Forelimb muscle (tissue), 1 donor: ENCODE measurements at places on chromosomes 13 and 19. TPM values are rescaled to one million over a fixed set of nuclear protein-coding genes. Genes with fewer than 3 reads are reported as not detected.

GRCh38 chr13:29532821-29533220 lies 62.7 kb downstream of the SLC7A1 start:
- no peak for DNase-seq

DNA sequence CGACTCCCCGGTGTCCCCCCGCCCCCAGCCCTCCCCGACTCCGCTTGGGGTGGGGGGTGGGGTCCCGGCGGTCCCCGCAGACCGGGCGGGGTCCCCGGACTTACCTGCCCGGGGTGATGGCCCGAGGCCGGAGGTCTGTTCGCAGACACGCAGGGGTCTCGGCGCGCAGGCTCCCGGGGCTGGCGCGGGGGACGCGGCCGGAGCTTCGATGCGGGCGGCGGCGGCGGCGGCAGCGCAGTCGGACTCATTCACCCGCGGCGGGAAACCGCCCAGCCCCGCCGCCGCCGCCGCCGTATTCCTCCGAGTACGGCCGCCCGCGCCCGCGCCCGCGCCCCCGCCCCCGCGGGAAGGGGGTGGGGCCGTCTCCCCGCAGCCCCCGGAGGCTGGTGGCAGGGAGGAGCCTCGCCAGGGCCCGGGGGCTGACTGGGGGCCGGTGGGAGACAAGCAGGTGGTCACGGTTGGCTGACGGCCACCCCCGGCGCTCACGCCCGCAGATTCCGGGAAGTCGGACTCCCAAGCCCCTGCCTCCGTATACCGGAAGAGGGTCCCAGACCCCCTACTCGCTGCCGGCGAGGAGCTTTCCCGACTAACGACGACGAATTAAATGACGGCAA lies at the start of gene C2CD4C:
Gene C2CD4C (minus strand): TSS at position 246 of the 614 bp plus-strand sequence. CDS start 786 bp downstream, outside the sequence.
- no peak for DNase-seq

DNA sequence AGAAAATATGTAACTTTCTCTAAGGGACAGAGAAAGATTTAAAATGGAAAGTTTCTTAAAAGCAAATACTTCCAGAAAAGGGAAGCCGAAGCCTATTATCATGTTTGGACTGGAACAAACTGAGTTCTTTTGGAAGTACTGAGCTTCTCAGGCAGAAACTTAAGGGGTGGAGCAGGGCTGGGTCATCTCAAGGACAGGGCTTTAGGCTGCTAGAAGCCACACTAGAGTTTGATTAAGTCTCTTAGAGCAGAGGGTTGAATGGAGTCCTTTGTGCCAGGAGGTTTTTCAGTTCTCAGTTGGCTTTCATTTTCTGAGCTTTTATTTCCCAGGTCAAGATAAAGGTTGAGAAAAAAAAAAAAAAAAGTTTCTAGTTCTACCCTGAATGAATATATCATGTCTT lies 432.7 kb downstream of the SLITRK5 start:
- DNase-seq: no peak

GRCh38 chr19:51729781-51730180 lies 6.0 kb upstream of the HAS1 start:
- no peak for DNase-seq

DNA sequence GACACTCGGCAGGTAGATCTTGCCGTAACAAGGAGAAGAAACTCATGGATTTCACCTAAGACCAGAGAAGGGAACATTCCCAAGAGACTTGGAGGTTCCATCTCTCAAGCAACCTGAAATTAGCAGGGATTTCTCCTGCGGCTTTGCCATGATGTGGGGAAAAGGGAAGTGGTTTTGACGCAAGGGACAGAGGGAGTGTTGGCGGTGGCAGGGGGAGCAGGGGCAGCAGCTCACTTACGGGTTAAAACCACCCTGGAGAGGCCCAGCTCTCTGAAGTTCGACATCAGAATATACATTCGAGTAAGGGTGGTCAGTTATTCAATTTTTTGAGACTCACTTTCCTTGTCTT lies 76.1 kb upstream of the POMP start:
- no peak for DNase-seq

- no peak for DNase-seq
Observed at GRCh38 chr13:100608906-100609305, 20.3 kb upstream of the GGACT start.

DNA sequence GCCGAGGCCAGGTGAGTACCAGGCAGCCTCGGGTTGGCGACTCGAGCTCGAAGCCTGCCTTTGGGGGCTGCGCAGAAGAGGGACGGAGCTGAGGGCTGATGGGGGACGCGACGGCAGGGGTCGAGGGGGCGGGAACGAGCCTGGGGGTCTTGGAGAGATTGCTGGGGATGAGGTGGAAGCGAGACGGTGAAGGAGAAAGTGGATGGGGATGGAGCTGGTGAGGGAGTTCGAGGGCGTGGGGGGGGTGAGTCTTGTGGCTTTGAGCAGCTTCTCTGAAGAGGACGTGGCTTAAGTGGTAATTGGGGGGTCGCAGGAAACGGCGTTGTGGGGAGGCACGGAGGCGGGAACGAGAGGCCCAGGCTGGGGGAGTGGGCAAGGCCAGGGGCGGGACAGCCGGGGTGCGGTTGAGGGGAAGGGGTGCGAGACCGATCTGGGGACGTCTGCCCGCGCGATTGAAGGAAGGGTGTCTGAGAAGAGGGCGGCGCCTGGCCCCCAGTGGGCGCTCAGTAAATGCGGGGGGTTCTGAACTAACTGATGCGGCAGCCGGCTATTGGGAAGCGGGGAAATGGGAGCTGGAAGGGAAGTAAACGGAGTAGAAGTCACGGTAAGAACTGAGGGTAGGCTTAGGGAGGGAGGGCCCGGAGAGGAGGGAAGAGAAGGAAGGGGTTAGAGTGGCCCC lies 426 bp downstream of the MYO9B start:
- no peak for DNase-seq

DNA sequence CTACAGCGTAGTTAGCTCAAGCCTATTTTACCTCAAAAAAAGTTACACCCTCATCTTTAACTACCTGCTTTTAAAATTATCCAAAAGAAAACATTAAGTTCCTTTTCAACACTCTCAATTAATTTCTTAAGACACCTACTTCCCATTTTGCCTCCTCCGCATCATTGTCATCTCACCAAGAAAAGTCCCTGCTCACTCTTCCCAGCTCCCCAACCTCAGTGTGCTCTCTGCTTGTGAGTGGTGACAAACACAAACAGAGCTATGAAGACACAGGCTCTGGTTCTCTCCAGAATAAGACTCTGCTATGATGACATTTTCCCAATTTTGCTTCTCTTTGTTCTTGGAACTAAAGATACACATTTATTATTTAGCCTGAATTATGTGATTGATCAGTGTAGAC lies 385.1 kb upstream of the HTR2A start:
- no peak for DNase-seq

DNA sequence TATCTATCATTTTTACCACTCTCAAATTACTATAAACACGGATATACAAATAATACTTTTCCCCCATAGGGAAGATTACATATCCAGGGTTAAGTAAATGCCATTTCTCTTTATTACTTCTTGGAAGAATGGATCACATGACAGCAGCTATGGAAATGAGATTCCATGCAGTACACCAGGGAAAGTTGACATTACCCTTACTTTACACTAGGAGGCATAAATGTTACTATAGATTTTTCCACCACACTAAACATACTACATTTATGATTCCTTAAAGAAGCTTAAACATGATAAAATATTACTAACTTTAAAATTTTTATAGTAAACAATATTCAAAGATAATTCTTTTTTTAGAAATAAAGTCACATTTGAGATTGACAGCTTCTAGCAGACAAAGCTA lies 611.4 kb downstream of the PCDH9 start:
- DNase-seq: peak; percentile 16

GRCh38 chr19:40702337-40703012 lies 12.0 kb upstream of the NUMBL start:
- no peak for DNase-seq

- no peak for DNase-seq
Observed at GRCh38 chr19:19356901-19357566, 36.4 kb downstream of the MAU2 start.

DNA sequence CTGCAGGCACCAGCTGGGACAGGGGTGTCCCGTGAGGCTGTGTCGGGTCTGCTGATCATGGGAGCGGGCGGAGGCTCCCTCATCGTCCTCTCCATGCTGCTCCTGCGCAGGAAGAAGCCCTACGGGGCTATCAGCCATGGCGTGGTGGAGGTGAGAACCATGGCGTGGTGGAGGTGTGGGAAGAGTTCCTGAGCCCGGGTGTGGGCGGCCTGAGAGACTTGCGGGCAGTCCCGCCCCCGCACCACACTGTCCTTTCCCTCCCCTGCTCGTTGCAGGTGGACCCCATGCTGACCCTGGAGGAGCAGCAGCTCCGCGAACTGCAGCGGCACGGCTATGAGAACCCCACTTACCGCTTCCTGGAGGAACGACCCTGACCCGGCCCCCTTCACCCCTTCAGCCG lies 10.7 kb downstream of the APLP1 start:
- no peak for DNase-seq

GRCh38 chr19:3697671-3698385 lies 2.4 kb downstream of the PIP5K1C start:
- DNase-seq: no peak

DNA sequence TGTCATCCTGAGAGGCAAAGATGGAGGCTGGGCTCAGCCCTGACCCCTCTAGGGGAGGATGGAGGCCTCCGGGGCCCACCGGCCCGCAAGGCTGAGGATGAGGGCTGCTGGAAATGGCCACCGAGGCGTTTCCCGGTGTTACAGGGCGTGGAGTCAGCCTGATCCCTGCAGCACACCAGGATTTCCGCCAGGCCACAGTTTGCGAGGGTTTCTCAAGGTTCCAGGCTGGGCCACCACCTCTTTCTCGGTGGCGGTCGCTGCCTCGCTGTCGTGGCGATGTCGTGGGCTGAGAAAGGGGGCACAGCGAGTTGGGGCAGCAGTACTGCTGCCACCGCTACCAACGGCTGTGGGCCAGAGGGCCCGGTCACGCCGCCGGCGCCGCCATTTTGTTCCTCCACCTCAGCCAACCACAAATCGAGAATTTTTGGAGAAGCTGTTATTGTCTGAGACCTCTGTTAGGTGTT lies at the start of gene CSNK1A1L:
Gene CSNK1A1L (minus strand): TSS at position 414 of the 464 bp plus-strand sequence. CDS start 408 bp downstream, at position 6.
- no peak for DNase-seq

GRCh38 chr13:97588993-97589392 lies 155.0 kb downstream of the RAP2A start:
- no peak for DNase-seq

GRCh38 chr13:111204438-111205177 lies 89.5 kb downstream of the ARHGEF7 start:
- no peak for DNase-seq

MEIOSIN gene
- polyA plus RNA-seq: not detected

ZNF575 gene
- polyA plus RNA-seq: 3.0 TPM

KLK14 gene
- polyA plus RNA-seq: 0.34 TPM

FOXA3 gene
- polyA plus RNA-seq: not detected

CHMP2A gene
- polyA plus RNA-seq: 76.0 TPM

CCL25 gene
- not detected for polyA plus RNA-seq

IFNL4 gene
- polyA plus RNA-seq: 0.10 TPM

CRB3 gene
- polyA plus RNA-seq: not detected

MAB21L1 gene
- 7.0 TPM for polyA plus RNA-seq

PABPC3 gene
- polyA plus RNA-seq: 0.25 TPM
